SW480 (cell line): ENCODE measurements at places on chromosomes 11 and 22.

- no peak for DNase-seq
Measured at GRCh38 chr11:6736495-6737121, 35.2 kb downstream of the OR2AG2 start.

DNA sequence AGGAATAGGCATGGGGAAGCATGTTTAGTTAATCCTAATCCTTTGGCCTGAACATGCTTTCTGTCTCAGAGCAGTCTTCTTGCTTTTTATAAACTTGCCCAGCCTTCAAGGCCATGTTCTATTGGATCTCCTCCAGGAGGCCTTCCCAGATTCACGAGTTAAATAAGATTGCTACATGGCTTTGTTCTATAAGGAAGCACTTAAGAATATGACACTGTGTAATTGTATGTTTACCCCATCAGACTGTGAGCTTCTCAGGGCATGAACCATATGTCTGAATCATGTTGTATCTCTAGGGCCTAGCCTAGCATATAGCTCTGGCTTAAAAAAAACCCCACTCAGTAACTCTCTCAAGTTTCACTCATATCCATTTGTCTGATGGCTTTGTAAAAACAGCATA, 26.4 kb upstream of the UCP3 start:
- DNase-seq: no peak

GRCh38 chr22:20096574-20097420, 16.8 kb downstream of the DGCR8 start:
- no peak for DNase-seq

- no peak for DNase-seq
Measured at GRCh38 chr11:26847459-26847858, 125.6 kb upstream of the SLC5A12 start.

DNA sequence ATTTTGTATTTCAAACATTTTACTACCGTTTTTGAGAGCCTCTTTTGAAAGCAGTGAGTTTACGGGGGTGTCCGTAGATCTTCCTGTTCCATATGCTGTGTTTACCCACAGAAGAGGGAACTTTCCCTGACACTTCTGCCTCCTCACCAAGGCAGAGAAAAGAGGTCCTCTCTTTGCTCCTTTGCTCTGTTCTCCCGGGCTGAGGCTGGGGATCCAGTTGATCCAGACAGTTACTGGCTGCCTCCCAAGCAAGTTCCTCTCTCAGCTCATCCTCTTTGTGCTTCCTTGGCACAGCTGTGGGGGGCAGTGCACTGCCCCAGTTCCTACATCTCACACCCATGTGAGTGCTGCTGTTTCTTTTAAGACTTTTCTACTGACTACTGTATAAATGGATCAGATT, 813.7 kb downstream of the NTM start:
- no peak for DNase-seq

GRCh38 chr11:33687733-33688479, 12.7 kb downstream of the C11orf91 start:
- peak; percentile 79 for DNase-seq

- peak; percentile 66 for DNase-seq
Measured at GRCh38 chr11:2298795-2299761, 2.6 kb downstream of the C11orf21 start.

GRCh38 chr22:48592488-48592887, 1235.2 kb downstream of the BRD1 start:
- DNase-seq: no peak

DNA sequence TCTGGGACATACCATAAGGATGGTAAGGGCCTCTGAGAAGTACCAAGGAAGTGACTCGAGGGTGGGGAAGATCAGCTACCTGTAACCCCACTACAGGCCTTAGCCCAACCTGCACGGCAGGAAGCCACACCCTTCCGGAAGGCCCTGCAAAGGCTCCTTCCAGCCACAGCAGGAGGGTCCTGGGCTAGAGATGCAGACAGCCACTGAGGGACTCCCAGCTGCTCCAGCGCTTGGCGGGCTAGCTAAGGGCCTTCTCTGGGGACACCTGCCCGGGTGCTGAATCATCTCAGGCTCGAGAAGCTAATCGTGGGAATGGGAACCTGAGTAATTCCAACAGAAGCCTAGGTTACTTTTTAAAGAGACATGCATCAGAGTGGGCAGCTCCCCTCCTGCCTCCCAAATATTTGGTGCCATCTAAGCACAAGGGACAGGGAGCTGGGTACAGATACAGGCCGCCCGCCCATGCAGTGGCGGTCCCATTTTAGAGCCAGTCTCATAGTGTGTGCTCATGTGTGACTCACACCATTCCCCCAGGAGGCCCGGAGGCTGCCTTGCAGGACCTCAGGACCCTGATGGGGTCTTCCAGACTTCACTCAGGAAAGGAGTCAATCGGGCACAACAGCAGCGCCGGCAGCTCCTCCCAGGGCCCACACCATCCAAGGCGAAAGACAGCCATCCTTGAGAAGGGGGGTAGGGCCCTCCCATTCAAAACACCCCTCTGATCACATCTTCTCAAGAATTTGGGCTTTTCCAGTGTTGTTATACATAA, 8.0 kb downstream of the MYH9 start:
- no peak for DNase-seq

DNA sequence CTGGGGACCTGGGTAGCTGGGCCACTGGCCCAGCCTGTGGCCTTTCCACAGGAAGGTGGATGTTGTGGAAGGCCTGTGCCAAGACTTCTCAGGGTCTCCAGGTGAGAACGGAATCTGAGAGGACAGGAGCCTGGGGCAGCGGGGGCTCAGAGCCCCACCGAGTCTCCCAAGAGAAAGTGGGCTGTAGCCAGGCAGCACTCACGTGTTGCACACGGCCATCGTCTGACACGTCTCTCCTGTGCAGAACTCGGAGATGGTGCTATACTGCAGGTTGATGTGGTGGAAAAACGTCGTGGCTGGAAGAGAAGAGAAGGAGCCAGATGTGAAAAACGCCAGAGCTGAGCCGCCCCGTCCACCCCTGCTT, 6.4 kb downstream of the MOB2 start:
- DNase-seq: no peak

- no peak for DNase-seq
Measured at GRCh38 chr22:47442821-47443220, 680.4 kb downstream of the TBC1D22A start.

- DNase-seq: no peak
Measured at GRCh38 chr22:25735650-25736049, 6.3 kb upstream of the MYO18B start.

- DNase-seq: no peak
Measured at GRCh38 chr11:20309231-20310025, 54.1 kb upstream of the HTATIP2 start.

DNA sequence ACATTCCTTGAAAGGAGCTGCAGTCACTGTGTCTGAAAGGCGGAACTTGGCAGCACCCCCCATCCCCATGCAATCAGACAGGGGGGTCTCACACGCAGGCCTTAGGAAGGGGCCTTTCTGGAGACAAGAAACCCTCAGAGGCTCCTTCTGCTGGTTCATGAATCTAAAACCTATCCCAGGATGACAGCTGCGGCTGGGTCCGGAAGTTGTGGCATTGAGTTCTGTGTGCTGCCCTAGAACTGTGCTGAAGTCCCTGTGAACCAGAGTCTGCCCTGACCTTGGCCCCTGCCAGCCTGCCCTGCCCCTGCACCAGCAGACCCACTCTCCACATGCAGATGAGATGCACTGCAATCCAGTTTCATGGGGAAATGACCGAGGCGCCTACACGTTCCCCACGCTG, 268.0 kb downstream of the CTTN start:
- no peak for DNase-seq

DNA sequence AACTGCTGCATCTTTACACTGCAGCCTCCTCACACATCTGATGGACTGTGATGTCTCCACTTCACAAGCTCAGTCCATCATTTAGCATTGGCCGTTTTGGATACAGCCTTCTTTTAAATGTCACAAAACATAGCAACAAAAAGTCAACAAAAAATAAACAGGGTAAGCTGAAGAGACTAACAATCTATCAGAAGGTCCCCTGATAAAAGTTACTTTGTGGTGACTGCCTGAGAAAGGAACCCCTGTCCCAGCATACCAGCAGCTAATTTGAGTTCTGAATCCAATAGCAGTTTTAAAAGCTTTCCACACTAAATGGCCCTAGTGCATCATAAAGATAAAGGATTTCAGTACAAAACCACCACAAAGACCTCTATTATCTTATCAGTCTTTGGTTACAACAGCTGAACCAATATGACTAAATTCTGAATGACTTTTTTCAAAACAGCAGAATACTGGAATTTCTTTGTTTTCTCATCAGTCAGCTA, 162.4 kb downstream of the SOX6 start:
- no peak for DNase-seq

GRCh38 chr11:48063424-48063978, 83.1 kb downstream of the PTPRJ start:
- no peak for DNase-seq

- no peak for DNase-seq
Measured at GRCh38 chr11:112471731-112472130, 211.1 kb upstream of the PLET1 start.

- DNase-seq: no peak
Measured at GRCh38 chr22:17726928-17727897, 47.1 kb downstream of the BID start.

GRCh38 chr22:50396751-50397370, 53.7 kb downstream of the PPP6R2 start:
- DNase-seq: no peak

DNA sequence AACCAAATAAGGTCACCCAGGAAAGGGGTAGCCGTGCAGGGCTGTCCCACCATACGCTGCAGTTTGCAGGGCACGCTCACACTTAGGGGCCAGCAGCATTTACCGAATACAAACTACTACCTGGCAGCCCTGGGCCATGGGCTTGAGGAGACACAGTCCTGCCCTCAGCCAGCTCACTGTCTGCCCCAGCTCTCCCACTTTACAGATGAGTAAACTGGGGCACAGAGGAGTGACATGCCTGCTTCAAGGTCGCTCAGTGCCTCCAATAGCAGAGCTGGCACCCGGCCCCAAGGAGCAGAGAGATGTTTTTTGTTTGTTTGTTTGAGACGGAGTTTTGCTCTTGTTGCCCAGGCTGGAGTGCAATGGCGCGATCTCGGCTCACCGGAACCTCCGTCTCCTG, 2.8 kb downstream of the FADS3 start:
- no peak for DNase-seq

GRCh38 chr22:18952022-18952421, 15.9 kb upstream of the PRODH start:
- DNase-seq: no peak

DNA sequence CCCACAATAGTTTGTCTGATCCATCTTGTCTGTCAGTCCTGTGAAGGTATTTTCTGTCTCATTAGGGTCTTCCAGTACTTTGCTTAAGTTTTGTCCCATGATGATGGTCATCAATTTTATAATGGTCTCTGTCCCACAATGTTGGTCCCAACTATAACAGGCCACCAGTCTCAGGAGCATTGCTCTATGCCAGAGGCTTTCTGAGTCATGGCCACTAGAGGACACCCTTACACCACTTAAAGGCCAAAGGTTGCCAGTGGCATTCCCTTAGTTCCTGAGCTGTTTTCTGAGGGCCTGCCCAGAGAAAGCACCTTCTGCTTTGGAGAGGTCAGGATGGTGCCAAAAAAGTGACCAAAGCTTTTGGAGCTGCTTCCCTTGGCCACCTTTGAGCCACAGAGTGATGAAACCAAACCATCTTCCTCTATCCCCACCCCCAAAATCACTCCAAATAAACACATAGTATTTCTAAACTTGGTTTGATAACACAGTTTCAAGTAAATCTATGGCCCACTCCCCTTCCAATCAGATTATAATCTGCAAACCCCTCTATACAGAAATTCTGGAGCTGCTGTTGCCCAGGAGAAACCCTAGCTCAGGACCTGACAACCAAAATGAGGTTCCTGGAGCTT, 19.3 kb downstream of the EIF3F start:
- DNase-seq: peak; percentile 62

- DNase-seq: no peak
Measured at GRCh38 chr22:37503183-37503683, 16.0 kb downstream of the CARD10 start.

DNA sequence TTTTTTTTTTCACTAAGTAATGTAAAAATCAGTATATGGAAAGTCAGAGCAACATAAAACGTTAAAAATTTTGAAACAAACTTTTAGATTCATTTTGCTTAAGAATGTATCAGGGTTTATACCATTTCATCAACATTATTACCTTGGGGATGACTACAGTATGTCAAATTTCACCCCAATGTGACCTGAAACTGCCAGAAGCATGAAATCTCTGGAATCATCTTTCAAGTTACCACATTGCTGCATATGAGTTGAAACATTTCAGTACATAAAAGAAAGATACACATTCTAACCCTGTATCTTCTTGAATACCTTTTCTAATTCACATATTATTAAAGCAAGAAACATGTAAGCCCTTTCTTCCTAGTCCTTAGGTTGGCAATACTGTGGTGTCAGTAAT, 32.8 kb downstream of the MAML2 start:
- DNase-seq: no peak

GRCh38 chr11:2393941-2394817, 6.4 kb upstream of the TSSC4 start:
- no peak for DNase-seq

- no peak for DNase-seq
Measured at GRCh38 chr22:30879415-30879797, 89.2 kb downstream of the MORC2 start.

GRCh38 chr11:44005956-44006355, 41.8 kb upstream of the ACCSL start:
- DNase-seq: no peak

DNA sequence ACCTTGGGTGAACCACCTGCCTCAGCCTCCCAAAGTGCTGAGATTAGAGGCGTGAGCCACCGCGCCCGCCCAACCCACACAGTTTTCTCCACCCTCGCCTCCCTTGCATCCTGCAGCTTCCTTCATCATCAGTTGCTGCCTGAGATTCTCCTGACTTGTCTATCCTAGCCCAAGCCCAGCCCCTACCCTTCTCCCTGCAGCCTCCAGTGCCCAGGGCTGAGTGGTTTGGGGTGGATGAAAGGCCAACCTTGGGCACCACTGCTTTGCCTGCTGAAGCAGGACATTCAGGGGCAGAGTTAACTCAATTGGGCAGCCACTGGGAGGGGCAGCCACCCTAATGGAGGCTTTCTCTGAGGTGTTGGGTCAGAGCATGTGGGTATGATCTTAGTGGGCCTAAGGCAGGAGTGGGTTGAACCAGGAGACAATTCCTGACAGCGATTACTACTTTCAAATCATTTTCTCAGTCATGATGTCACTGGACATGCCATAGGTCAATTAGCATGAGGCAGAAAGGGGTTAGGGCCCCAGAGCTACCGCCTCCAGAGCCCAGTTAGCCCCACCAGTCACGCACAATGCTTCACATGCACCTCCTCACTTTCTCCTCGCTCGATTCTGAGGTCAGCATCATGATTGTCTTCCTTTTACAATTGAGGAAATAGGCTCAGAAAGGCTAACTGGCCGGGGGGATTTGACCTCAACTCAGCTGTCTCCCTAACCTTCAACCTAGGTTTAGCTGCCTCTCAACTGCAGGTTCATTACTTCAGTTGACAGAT, 1.0 kb upstream of the FKBP2 start:
- DNase-seq: peak; percentile 55
